Non-pigmented ciliary epithelial cell (primary cell): ENCODE measurements at places on chromosomes 3 and 15.

DNA sequence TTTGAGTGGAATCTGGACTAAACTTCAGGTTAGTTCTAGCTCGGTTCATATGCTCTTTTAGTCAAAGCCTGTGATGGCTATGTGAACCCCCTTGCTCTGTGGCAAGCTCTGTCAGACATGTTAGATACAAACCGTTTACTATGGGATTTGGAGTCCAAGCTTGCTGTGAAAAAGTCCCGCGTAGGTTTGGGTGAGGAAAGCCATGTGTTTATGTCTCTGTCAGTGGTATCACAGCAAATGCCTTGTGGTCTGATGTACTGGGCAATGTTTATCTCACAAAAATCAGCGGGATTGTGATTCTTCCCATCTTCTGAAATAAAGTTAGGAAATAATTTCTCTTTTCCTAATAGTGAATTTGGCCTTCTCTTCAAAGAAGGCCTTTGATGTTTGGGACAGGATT lies 5.0 kb downstream of the BOC start:
- DNase-seq: no peak

GRCh38 chr3:113118336-113118735 lies 93.0 kb upstream of the BOC start:
- no peak for DNase-seq

DNA sequence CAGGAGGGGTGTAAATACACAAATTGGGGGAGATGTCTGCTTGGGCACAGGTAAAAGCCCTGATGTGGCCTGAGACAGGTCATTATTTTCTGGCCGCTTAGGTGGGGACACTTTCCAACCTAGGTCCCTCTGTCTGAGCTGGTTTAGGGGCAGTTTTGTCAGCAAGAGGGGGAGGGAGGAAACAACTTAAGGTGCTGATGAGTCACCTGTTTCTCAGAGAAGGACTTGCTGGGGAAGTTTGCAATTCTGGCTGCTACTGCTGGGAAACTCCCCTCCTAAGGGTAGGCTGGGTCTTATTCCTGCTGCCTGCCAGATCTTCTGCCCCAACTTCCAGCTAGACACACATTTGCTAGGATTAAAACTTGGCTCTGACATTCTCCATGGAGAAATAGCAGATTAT lies 4.8 kb upstream of the RHOV start:
- no peak for DNase-seq

GRCh38 chr15:70376031-70376928 lies 278.6 kb upstream of the TLE3 start:
- no peak for DNase-seq

DNA sequence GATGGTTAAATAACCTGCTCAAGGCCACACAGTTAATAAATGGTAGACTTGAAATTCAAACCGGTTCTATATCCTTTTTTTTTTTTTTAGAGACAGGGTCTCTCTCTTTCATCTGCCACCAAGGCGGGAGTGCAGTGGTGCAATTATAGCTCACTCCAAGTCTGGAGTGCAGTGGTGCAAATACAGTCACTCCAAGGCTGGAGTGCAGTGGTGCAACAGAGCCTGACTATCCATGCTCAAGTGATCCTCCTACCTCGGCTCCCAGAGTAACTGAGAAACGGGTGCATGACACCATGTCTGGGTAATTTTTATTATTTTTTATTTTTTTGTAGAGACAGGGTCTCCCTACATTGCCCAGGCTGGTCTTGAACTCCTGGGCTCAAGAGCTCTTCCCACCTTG lies 23.4 kb downstream of the DPP8 start:
- DNase-seq: no peak

GRCh38 chr3:110909839-110910238 lies 161.8 kb upstream of the NECTIN3 start:
- DNase-seq: no peak

DNA sequence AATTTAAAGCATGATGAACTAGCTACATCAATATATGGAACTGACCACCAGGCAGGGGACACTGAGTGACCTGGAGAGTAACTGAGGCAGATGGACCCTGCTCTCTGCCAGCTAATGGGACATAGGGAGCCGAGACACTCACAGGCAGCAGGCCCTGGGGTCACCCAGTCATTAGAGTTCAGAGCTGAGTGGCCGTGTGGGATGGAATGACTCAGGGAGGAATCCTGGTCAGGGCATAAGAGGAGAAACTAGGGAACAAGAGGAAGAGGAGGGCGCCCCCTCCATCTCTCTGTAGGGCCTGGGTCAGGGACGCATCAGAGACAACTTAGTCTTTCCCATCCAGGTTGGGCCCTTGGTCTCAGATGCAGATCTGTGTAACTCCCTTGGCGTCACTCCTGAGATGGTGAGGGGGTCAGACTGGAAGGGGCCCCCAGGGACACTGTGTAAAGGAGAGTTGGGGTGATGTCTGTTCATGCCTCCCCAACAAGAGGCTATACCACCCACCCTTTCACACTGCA lies 39.8 kb downstream of the CCDC12 start:
- no peak for DNase-seq

DNA sequence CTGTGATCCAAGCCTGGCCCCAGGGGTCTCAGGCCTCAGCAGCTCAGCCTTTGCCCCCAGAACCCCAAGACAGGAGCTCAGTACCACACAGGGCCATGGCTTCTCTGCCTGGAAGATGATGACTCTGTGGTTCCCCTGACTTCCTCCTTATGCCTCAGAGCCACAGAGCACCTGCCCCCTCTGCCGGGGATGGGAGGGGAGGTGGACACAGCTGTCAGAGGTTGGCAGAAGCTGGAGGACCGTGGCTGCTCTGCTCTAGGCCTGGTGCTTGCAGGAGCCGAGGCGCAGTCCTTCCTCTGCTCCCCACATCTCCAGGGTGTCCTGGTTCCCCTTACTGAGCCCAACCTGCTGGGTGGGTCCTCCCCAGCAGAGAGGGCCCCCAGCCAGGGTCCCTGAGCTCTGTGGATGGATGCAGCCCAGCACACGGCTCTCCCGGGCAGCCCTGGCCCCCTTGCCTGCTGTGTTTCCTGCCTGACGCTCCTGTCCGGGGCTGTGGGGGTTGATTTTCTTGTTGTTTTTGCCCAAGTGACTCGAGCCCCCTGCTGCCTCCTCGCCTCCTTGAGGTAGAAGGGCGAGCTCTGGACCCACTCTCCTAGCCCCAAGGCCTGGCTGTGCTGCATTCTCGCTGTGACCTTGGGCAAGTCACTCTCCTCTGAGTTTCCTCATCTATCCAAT lies 36.6 kb downstream of the PSTPIP1 start:
- no peak for DNase-seq

- no peak for DNase-seq
Observed at GRCh38 chr3:72761410-72761809, 86.8 kb downstream of the SHQ1 start.

DNA sequence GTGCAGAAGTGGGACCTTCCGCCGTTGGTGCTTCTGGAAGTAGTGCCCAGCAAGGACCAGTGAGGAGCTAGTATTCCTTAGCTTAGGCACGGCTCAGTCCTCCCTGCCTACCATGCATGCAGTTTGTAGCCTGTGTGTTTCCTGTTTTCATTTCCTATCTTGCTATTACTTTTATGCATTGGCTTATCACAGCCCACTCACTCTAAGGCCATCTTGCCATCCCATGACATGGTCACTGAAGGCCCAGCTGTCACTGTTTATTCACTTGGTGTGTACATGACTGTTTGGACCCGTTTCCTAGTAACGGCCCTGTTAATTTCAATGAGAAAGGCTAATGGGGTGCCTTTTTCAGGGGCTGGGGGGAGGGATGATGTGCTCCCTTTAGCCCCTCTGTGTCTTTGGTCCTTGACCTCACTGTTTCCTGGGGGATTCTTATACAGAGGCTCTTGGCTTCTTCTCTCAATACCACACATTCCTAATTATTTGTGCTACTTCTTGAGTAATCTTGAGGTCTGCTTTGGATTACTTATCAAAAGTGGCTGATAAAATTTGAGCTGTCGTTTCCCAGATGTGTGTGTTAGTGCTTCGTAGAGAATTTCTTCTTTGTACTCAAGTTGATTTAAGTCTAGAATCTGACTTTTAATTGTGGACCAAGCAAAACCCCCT lies 24.5 kb upstream of the TRAK1 start:
- no peak for DNase-seq

- no peak for DNase-seq
Observed at GRCh38 chr3:45319996-45320305, 68.4 kb upstream of the LARS2 start.

DNA sequence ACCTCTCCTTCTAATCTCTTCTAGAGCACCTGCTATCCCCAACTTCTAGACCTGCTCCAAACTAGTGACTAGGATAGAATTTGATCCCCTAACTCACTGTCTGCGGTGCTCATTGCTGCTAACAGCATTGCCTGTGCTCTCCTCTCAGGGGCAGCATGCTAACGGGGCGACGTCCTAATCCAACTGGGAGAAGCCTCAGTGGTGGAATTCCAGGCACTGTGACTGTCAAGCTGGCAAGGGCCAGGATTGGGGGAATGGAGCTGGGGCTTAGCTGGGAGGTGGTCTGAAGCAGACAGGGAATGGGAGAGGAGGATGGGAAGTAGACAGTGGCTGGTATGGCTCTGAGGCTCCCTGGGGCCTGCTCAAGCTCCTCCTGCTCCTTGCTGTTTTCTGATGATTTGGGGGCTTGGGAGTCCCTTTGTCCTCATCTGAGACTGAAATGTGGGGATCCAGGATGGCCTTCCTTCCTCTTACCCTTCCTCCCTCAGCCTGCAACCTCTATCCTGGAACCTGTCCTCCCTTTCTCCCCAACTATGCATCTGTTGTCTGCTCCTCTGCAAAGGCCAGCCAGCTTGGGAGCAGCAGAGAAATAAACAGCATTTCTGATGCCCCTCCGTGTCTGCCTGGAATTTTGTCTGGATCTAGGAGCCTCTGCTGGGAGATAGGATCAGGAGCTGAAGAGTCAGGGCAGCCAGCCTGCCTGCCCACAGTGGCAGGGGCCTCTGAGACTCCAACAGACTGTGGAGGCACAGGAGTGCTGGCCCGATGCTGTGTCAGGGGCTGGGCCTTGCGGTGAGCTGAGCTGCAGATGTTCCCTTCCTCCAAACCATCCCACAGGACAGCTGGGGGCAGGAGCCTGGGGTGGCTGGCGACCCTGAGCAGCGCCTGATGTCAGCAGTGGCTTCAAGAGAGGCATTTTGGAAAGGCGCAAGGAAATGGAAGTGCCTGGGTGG lies 3.0 kb downstream of the ISLR start:
- DNase-seq: no peak

DNA sequence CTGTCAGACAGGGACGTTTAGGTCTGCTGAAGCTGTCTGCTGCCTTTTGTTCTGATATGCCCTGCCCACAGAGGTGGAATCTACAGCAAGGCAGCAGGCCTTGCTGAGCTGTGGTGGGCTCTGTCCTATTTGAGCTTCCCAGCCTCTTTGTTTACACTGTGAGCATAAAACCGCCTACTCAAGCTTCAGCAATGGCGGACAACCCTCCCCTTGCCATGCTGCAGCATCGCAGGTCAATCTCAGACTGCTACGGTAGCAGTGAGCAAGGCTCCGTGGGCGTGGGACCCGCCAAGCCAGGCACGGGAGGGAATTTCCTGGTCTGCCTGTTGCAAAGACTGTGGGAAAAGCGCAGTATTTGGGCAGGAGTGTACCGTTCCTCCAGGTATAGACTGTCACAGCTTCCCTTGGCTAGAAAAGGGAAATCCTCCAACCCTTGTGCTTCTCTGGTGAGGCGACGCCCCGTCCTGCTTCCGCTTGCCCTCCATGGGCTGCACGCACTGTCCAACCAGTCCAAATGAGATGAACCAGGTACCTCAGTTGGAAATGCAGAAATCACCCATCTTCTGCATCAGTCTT lies 71.4 kb downstream of the SPSB4 start:
- DNase-seq: no peak

- DNase-seq: no peak
Observed at GRCh38 chr15:82174471-82175235, 87.9 kb downstream of the EFL1 start.

DNA sequence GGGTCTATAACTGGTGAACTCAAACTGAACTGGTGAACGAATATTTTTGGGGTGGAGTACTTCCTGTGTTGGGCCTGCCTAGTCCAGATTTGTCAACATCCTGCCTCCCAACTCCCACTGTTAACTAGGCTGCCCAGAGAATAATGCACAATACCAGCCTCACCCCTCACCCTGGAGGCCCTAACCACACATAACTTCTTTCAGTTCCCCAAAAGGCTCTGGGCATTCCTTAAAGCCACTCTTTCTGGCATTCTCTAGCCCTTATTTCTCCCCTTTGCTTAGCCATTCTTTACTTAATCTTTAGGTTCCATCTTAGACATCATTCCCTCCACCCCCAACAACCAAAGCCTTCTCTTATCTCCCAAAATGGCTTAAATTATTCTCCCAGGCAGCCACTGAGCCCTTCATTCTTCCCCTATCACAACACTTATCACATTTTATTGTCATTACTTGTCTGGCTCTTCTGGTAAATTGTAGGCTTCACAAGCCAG lies 9.1 kb upstream of the SEC11A start:
- DNase-seq: no peak

GRCh38 chr3:46186471-46187340 lies 21.4 kb downstream of the CCR1 start:
- DNase-seq: no peak

GRCh38 chr3:8548502-8549275 lies 47.1 kb downstream of the LMCD1 start:
- no peak for DNase-seq

DNA sequence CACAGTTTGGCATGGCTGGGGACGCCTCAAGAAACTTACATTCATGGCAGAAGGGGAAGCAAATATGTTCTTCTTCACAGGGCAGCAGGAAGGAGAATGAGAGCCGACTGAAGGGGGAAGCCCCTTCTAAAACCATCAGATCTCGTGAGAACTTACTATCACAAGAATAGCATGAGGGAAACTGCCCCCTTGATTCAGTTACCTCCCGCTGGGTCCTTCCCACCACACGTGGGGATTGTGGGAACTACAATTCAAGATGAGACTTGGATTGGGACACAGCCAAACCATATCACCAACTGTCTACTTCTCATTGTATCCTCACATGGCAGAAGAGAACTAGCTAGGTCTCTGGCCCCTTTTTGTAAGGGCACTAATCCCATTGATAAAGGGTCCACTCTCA lies 30.5 kb downstream of the CCDC32 start:
- DNase-seq: no peak

DNA sequence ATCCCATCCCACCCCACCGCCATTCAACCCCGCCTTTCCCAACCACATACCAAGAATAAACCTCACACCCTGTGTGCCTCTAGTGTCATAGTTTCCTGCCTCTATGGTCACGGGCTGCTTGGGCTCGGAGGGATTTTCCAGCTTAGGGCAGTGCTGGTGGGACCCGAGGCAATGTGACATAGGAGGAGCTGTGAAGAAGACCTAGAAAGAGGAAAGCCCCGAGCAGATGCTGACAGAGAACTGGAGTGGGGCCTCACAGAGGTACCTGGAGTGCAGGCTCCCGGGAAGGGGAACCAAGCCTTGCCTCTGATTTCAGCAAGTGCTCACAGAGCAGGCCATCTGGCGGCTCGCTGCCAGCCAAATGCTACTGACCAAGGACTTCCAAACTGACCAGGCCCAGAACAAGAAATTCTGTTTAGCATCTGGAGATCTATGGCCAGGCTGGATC lies 27.5 kb downstream of the BHLHE40 start:
- no peak for DNase-seq
